ENCODE measurements at places on chromosomes 12 and 14.

- no peak for DNase-seq
These were observed 111.5 kb downstream of the SRGAP1 start for GRCh38 chr12:63955831-63956666.

- no peak for DNase-seq
These were observed 555 bp upstream of the RTN1 start for GRCh38 chr14:59871166-59871495.

- no peak for DNase-seq
These were observed 30.6 kb upstream of the MSI1 start for GRCh38 chr12:120399531-120399930.

GRCh38 chr14:33564774-33565630, 385.9 kb downstream of the EGLN3 start:
- no peak for DNase-seq

DNA sequence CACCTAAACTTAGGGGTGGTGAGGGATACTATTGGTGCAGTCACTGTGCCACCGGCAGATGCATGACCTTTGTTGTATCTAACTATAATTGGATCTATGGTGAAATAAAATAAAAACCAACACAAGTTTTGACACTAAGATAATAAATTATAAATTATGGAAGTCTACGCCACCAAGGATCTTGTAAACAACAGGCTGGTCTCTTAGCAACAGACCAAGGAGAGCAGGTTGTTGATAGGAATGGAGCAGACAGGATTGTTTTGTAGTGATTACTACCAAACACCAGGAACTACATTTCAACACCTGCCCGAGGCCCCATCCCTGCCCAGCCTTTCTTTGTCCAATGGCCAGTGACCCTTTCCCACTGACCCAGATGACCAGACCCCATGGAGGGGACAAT, 1178.0 kb downstream of the VRK1 start:
- DNase-seq, result no peak

DNA sequence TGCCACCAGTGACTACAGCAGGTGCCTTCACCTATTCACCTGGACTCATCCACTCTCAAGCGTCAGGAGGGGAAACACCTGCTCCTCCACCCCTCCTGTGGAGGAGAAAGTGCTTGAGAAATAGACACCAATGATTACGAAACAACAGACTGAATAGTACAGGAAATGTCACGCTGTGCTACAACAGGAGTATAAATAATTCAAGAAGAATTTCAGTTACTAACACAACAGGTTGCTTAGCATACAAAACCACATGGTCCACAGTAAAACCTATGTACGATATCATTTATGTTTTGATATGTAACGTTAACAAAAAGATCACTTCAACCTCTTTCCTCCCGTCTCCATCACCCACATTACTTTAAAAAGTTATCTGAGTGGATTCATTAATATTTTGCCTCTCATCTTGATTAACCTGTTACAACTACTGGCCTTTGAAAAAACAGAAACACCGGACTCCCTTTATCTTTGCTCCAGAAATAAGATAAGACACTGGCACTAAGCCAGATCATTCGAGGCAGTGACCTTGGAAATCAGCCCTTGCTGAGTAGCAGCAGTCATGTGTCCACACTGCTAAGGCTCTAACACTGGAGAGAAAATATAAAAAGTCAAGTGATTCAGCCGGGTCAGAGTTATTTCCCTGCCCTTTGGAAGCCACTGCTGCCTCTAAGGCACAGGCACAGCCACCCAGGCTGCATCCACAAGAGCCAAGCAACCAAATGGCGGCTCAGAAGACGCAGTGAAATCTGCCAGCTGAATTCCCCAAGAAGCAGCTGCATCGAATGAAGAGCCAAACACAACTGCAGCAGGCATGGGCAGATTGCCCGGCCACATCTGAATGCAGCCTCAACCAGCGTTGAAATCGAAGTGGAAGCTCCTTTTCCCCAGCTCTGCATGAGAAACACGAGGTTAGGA, 40.9 kb downstream of the NT5DC3 start:
- no peak for DNase-seq

GRCh38 chr12:23236066-23236780, 611.3 kb downstream of the ETNK1 start:
- no peak for DNase-seq

DNA sequence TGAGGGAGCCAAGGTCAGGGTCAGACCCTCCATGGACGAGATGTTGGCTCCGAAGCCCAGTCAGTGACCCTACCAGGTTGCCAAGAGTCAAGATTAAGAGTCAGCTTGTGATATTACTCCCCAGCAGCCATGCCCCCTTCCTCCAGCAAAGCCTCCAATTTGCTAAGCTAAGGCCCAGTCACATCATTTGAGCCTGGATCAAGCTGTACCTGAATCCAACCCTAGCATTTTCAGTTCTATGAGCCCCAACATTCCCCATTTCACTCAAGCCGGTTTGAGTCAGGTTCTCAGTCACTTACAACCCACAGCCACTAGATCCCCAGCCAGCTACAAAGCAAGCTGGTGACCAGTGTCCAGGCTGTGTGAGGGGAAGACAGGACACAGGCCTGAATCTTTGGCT, 49.9 kb downstream of the SCARB1 start:
- DNase-seq, result no peak

DNA sequence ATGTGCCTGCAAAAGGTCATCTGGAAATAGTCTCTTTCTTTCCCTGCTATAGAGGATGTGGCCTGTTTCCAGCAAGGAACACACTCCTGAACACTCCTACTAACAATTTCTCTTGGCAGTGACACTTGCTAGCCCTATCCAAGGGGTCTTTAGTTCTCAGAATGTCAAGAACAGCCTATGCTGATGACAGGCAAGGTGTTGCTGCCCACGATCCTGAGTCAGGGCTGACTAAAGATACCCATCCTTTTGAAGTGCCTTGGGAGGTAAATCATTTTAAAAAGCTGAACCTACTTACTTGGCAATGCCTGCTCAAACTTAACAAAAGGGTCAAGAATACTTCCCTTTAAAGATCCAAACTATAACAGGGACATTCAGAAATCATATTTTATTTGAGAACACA, 1146.4 kb downstream of the VRK1 start:
- no peak for DNase-seq

DNA sequence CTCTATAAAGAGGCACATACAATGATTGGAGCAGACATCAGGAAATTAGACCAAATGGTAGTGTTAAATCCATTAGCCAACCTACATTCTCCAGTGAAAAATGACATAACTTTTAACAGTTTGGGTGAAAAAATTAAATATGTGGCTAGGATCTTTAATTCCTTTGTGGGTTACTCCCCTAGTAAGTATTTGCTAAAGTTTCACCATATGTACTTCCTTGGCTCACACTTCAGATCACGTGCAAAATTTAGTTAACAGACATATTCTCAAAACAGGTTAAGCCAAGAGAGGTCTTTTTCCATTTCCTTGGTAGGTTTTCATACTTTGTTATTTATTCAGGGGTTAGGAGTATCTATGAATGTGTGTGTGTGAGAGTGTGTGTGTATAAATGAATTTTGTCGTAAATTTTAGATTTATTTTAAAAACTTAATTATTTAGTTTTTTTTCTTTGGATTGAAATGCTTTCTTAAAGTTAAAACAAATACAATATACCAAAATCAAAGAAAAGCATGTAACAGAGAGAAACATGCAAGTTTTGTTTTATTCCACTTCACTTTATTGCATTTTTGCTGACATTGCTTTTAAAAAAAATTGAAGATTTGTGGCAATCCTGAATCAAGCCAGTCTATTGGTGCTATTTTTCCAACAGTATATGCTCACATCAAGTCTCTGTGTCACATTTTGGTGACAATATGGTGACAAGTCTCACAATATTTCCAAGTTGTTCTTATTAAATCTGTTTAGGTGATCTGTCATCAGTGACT, 258.7 kb downstream of the FLRT2 start:
- no peak for DNase-seq

DNA sequence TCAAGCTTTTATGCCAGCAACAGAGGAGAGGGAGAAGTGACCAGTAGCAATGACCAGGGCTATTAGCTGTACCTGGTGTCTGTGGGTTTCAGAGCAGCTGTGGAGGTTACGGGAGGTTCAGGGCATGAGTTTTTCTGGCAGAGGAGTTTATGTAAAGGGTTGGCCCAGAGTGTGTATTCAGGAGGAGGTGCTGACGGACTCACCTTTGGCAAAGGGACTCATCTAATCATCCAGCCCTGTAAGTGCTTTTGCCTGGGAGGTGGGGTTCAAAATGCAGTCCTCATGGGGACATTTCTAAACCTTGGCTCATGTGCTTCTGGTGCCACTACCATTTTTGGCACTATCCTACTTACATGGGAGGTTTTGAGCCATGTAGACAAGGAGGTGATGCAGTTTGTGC, 95.3 kb downstream of the DAD1 start:
- no peak for DNase-seq

- no peak for DNase-seq
These were observed 1.9 kb upstream of the FKBP4 start for GRCh38 chr12:2792671-2793500.

- no peak for DNase-seq
These were observed 17.4 kb downstream of the BICDL1 start for GRCh38 chr12:120006258-120006975.

- no peak for DNase-seq
These were observed 82.8 kb upstream of the RASSF8 start for GRCh38 chr12:25875661-25876060.

GRCh38 chr12:30746190-30746589, 8.6 kb downstream of the CAPRIN2 start:
- DNase-seq, result no peak

DNA sequence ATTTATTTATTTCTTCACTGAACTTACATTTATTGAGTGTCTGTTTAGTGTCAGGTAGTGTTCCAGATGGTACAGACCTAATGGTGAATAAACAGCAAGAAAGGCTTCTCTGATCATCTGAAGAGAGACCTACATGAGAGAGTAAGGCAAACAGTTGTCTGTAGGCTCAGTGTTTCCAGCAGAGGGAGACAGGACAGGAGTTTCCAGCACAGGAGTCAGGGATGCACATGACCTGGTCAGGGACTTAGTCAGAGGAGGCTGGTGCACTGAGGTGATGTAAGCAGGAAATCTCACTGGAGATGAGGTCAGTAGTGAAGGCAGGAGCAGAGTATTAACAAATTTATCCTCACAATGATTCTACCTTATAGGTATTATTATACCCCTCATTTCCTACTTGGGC, 233.2 kb downstream of the MDGA2 start:
- no peak for DNase-seq

- no peak for DNase-seq
These were observed 7.6 kb downstream of the ARHGEF40 start for GRCh38 chr14:21077672-21078071.

GRCh38 chr12:39287817-39288216, 155.1 kb downstream of the KIF21A start:
- DNase-seq, result no peak

- no peak for DNase-seq
These were observed 12.1 kb downstream of the CCDC63 start for GRCh38 chr12:110858848-110859247.

- DNase-seq, result no peak
These were observed 26.6 kb downstream of the DCN start for GRCh38 chr12:91155990-91156389.

GRCh38 chr12:42908712-42909111, 319.2 kb upstream of the PRICKLE1 start:
- DNase-seq, result no peak

DNA sequence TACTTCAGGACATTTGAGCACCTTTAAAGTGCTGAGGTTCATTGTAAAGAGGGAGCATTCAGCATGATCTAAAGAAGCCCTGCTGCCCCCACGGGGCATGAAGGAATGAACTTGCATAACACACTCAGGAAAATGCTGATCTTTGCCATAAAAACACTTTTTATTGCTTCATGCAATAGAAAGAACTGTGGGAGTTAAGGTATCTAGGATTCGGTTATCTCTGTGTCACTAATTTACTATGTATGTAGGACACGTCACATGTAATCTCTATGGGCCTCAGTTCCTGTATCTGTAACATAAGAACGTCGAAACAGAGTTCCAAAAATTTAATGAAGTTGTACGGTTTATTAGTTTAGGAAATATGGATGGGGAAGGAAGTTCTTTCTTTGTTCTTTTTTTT, 33.0 kb downstream of the BTBD7 start:
- no peak for DNase-seq

- DNase-seq, result no peak
These were observed 14.8 kb downstream of the BDKRB1 start for GRCh38 chr14:96270565-96271420.

GRCh38 chr12:128857133-128857763, 4.0 kb downstream of the GLT1D1 start:
- DNase-seq, result no peak

GRCh38 chr14:97298331-97298730, 501.1 kb downstream of the VRK1 start:
- DNase-seq, result no peak

GRCh38 chr12:100445081-100445481, 28.6 kb upstream of the NR1H4 start:
- no peak for DNase-seq

- no peak for DNase-seq
These were observed 479.7 kb downstream of the AACS start for GRCh38 chr12:125544960-125545359.

DNA sequence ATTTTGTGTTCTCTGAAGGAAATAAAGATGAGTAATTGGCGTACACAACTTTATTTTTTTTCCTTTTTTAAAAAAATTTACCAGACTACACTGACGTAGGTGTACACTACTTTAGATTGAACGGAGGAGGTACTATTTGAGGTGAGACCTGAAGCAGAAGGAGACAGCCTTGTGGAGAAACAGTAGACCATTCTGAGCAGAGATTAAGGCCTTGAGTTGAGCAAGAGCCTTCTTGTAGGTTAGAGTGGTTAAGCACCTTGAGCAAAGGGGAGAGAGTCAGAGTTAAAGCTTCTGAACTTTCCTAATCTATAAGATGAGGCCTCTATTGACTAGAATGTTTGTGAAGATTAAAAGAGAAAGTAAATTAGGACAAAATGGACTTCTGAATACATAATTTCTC, 2.5 kb downstream of the LEMD3 start:
- no peak for DNase-seq

DNA sequence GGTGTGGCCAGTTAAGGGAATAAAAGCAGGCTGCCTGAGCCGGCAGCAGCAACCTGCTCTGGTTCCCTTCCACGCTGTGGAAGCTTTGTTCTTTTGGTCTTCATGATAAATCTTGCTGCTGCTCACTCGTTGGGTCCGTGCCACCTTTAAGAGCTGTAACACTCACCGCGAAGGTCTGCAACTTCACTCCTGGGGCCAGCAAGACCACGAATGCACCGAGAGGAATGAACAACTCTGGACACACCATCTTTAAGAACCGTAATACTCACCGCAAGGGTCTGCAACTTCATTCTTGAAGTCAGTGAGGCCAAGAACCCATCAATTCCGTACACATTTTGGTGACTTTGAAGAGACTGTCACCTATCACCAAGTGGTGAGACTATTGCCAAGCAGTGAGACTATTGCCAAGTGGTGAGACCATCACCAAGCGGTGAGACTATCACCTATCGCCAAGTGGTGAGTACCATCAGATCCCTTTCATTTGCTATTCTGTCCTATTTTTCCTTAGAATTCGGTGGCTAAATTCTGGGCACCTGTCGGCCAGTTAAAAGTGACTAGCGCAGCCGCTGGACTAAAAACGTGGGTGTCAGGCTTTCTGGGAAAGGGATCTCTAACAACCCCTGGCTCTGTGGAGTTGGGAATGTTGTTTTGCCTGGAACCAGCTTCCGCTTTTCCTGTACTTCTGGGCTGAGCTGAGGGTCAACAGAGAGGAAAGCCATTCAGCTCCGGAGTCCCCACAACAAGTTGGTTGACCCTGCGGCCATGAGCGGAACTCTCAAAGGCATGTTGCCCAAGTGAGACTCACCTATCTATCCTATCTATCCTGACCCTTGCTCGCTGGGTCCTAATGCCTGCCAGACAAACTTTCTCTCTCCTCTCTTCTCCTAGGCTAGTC, at the start of gene DHRS2:
DHRS2 (plus strand) TSS at position 48 of the 895 bp plus-strand sequence. CDS start 2,501 bp downstream, outside the sequence.
- DNase-seq, result no peak

All from stimulated activated CD8-positive, alpha-beta memory T cell treated with anti-CD3 and anti-CD28 coated beads, Interleukin-12 subunit alpha, Interleukin-12 subunit beta, amount 100 ng/mL, for 1 hour (primary cell).